GM12878 (cell line): ENCODE measurements at places on chromosomes 2 and 18. TPM values are rescaled to one million over a fixed set of nuclear protein-coding genes. Genes with fewer than 3 reads are reported as not detected.
A peak's percentile ranks its signal among the peaks of the same experiment; 100 is the strongest.

- H3K36me3 ChIP-seq: no peaks in the 10 kb centered on the region
- no peak overlapping the region for H3K4me3 ChIP-seq
- H3K4me1 ChIP-seq: no peaks in the 10 kb centered on the region
- H3K27me3 ChIP-seq: no peaks in the 10 kb centered on the region
Observed at GRCh38 chr18:46555213-46555612, 101.8 kb downstream of the LOXHD1 start.

GRCh38 chr2:17752892-17753802, 463 bp downstream of the SMC6 start:
- peak overlapping the region; percentile 91 for H3K4me3 ChIP-seq
- DNase-seq: no peak
- no peaks in the 10 kb centered on the region for H3K27me3 ChIP-seq
- no peaks in the 10 kb centered on the region for H3K36me3 ChIP-seq

Gene SLC5A7
- not detected in 2 replicates for total RNA-seq

Gene ASB3
- 16.4 and 19.1 TPM in 2 replicates for total RNA-seq

GRCh38 chr2:234626566-234627130, 129.8 kb upstream of the ARL4C start:
- H3K36me3 ChIP-seq: no peaks in the 10 kb centered on the region
- H3K4me1 ChIP-seq: no peaks in the 10 kb centered on the region
- H3K4me3 ChIP-seq: no peak overlapping the region
- H3K27ac ChIP-seq: no peak overlapping the region

DNA sequence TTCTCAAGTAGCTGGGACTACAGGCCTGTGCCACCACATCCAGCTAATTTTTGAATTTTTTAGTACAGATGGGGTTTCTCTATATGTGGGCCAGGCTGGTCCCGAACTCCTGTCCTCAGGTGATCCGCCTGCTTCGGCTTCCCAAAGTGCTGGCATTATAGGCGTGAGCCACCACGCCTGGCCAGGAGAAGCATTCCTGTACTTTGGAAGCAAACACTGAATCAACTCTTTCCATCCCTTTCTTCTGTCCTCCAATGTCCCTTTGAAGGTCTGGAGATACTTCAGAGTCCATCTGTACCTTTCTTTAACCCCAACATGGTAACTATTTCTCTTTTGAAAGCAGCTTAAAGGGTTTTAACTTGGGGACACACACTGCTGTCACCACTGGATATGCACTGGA, 23.6 kb upstream of the MAP4K4 start:
- no peak overlapping the region for H3K27ac ChIP-seq
- DNase-seq: no peak
- H3K4me1 ChIP-seq: no peaks in the 10 kb centered on the region
- H3K36me3 ChIP-seq: no peaks in the 10 kb centered on the region

DNA sequence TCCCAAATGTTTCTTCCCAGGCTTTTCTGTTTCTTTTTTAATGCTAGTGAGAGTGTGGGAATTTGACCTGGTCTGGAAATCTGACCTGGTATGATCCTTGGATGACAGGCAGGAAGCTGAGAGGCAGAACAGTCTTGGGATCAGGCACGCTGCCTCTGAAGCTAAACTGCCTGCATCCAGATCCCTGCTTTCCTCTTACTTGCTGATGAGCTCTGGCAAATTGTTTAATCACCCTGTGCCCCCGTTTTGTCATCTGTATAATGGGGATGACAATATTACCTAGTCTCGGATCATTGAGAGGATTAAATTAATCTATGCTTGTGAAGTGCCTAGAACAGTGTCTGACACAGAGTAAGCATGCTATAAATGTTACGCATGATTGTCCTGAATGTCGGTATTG, 3.3 kb downstream of the KLHL23 start:
- no peak overlapping the region; the same call in 1 of the 2 replicates for H3K4me3 ChIP-seq
- H3K4me1 ChIP-seq: peaks cover 8% of the 10 kb centered on the region
- no peak overlapping the region for H3K27ac ChIP-seq
- no peaks in the 10 kb centered on the region for H3K27me3 ChIP-seq
- H3K36me3 ChIP-seq: no peaks in the 10 kb centered on the region; the same call in 1 of the 2 replicates

Gene SERPINB12
- total RNA-seq: not detected in 2 replicates

GRCh38 chr2:173750353-173750801, 214.8 kb downstream of the SP3 start:
- DNase-seq: no peak
- no peak overlapping the region for H3K27ac ChIP-seq
- H3K4me1 ChIP-seq: no peaks in the 10 kb centered on the region
- H3K4me3 ChIP-seq: no peak overlapping the region
- no peaks in the 10 kb centered on the region for H3K27me3 ChIP-seq

- no peak overlapping the region for H3K4me3 ChIP-seq
- H3K27me3 ChIP-seq: no peaks in the 10 kb centered on the region
- no peaks in the 10 kb centered on the region for H3K4me1 ChIP-seq
- no peaks in the 10 kb centered on the region for H3K36me3 ChIP-seq
Observed at GRCh38 chr2:172673056-172673683, 62.5 kb upstream of the RAPGEF4 start.

DNA sequence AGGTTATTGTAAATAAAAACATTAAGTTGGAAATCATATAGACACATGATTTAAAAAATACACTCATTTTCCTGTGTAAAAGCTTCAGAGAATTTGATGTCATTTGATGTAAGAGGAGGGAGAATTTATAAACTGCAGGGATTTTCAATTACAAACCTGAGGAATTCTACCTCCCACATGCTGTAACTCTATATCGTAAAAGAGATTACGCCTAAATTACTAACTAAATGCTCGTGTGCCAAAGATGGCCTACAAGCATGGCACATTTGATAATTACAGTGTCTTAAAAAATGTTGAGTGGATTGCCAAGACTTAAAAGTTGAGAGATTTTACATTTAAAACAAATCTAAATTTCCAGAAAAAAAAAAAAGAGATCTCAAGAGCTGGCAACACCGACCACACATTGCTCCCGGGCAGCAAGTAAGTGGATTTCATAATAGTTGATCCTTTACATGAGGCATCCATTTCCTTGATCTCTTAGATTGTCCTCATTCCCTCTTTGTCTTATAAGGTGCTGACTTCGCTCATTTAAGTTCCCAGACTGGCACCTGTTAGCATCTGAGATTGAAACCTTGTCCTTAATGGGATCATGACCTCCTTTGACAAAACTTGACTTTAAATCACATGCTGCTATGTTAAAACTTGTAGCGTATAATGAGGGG, 840.3 kb upstream of the ZEB2 start:
- no peak for DNase-seq
- H3K36me3 ChIP-seq: no peaks in the 10 kb centered on the region
- no peak overlapping the region for H3K4me3 ChIP-seq
- H3K4me1 ChIP-seq: no peaks in the 10 kb centered on the region
- H3K27ac ChIP-seq: no peak overlapping the region
- no peaks in the 10 kb centered on the region for H3K27me3 ChIP-seq

DNA sequence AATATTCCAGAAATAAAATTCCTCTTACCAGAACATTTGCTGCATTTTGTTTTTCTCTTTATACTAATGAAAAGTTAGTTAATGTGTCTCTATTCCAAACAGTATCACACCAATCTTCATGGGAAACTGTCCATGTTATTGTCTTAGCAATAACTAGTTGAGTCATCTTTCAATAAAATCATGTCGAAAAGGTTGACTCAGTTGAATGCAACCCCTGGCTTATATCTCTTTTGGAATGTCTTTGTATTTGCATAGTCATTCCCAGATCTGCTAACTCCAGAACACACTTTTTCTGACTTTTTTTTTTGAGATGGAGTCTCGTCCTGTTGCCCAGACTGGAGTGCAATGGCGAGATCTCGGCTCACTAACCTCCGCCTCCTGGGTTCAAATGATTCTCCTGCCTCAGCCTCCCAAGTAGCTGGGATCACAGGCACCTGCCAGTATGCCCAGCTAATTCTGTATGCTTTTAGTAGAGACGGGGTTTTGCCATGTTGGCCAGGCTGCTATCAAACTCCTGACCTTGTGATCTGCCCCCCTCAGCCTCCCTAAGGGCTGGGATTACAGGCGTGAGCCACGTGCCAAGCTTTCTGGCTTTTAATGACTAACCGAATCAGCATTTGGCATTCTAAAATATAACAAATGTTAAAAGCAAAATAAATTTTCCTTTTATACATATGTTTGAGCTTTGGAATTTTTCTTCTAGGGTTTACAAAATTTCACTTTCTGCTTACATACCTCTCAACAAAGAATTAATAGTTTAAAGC, 133.2 kb upstream of the GULP1 start:
- H3K4me3 ChIP-seq: no peak overlapping the region
- no peak for DNase-seq
- H3K4me1 ChIP-seq: no peaks in the 10 kb centered on the region
- H3K36me3 ChIP-seq: no peaks in the 10 kb centered on the region
- no peaks in the 10 kb centered on the region for H3K27me3 ChIP-seq
- no peak overlapping the region for H3K27ac ChIP-seq

GRCh38 chr2:211103989-211104388, 547.6 kb downstream of the CPS1 start:
- H3K27me3 ChIP-seq: no peaks in the 10 kb centered on the region
- H3K36me3 ChIP-seq: no peaks in the 10 kb centered on the region
- no peaks in the 10 kb centered on the region for H3K4me1 ChIP-seq
- no peak overlapping the region for H3K27ac ChIP-seq

- H3K4me1 ChIP-seq: no peaks in the 10 kb centered on the region
- no peaks in the 10 kb centered on the region for H3K36me3 ChIP-seq
- H3K4me3 ChIP-seq: no peak overlapping the region
- no peaks in the 10 kb centered on the region for H3K27me3 ChIP-seq
Observed at GRCh38 chr2:64516651-64517510, 7.2 kb upstream of the AFTPH start.

DNA sequence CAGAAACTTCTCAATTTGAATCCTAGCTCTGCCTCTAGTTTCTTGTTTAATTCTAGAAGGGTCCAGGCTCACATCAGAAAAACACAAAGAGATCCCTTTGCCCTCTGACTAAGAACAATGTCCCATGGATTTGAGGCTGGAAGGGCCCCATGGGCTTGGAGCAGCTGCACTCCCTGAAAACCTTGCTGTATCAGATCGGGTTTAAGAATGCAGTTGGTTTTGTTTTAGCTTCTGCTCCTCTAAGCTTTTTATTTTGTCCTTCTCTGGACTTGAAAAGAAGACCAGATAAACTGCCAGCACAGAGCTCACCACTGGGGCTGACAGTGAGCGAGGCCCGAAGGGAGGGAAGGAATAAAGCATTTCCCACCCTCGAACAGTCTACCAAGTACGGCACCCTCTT, 69.2 kb upstream of the WIPF1 start:
- no peaks in the 10 kb centered on the region for H3K36me3 ChIP-seq
- H3K4me1 ChIP-seq: peaks cover 4% of the 10 kb centered on the region
- no peak overlapping the region for H3K27ac ChIP-seq
- no peaks in the 10 kb centered on the region; the same call in 1 of the 2 replicates for H3K27me3 ChIP-seq
- no peak overlapping the region for H3K4me3 ChIP-seq

GRCh38 chr2:72883356-72883962, 3.7 kb upstream of the SPR start:
- no peak for DNase-seq
- peaks cover 2% of the 10 kb centered on the region; the same call in 1 of the 2 replicates for H3K27me3 ChIP-seq
- H3K27ac ChIP-seq: no peak overlapping the region

Gene PSTPIP2
- 21.2 and 23.5 TPM in 2 replicates for total RNA-seq

Gene GORASP2
- total RNA-seq: 94.8 and 94.9 TPM in 2 replicates

Gene HES6
- total RNA-seq: 1.7 and 1.8 TPM in 2 replicates

Gene WNT6
- 0.44 TPM in 1 of 2 replicates, not detected in the other for total RNA-seq

- no peaks in the 10 kb centered on the region for H3K27me3 ChIP-seq
- H3K4me3 ChIP-seq: no peak overlapping the region
- no peak for DNase-seq
- no peaks in the 10 kb centered on the region for H3K36me3 ChIP-seq
- H3K27ac ChIP-seq: no peak overlapping the region
- no peaks in the 10 kb centered on the region for H3K4me1 ChIP-seq
Observed at GRCh38 chr18:64710105-64710861, 561.4 kb upstream of the LINC00305 start.

GRCh38 chr2:162475661-162476060, 131.7 kb downstream of the GCA start:
- H3K36me3 ChIP-seq: no peaks in the 10 kb centered on the region
- no peak for DNase-seq
- H3K4me1 ChIP-seq: no peaks in the 10 kb centered on the region
- no peak overlapping the region for H3K4me3 ChIP-seq
- H3K27ac ChIP-seq: no peak overlapping the region

Gene SCN3A
- 0.05 and 0.21 TPM in 2 replicates for total RNA-seq

DNA sequence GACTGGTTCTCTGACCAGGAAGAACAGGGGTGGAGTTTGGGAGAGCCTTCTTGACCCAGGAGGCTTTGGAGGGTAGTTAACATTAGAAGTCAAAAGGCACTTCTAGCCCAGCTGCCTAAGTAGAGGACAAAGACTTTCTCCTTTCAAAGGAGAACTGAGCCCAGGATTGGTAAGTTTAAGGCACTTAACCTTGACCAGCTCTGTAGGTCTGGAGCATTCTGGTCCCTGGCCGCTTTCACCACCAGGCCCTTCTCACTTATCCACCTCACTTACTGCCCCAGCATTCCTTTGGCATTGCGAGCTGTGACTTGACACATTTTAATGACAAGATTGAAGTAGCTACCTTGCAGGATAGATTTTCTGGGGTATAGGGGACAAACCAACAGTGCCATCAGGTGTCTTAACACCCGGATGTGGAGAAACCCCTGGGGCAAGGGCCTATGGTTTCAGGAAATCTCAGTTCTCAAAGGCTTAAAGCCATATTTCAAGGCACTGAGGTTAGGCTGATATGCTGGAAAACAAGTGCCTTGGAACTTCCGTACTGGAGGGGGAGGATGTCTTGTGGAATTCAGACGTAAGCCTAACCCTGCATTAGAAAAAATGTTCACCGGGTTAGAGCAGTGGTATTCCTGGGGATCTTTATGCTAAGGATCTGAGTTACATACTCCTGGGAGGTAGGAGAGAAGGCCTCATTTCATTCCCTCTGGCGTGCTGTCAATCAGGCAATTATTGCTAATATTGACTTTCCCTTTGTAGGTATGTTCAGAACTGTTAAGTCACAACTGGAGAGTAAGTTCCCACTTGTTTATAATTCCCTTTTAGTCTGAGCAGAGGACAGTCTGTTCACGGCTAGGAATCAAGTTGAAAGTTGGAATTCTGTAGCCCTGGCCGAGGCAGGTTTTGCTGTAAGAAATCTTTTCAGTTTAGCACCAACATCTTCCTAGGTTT, 4.3 kb downstream of the C2orf68 start:
- H3K4me1 ChIP-seq: no peaks in the 10 kb centered on the region
- no peaks in the 10 kb centered on the region for H3K27me3 ChIP-seq
- H3K36me3 ChIP-seq: peaks cover 3% of the 10 kb centered on the region
- DNase-seq: no peak

Gene ZFP36L2
- total RNA-seq: 58.0 and 64.9 TPM in 2 replicates

DNA sequence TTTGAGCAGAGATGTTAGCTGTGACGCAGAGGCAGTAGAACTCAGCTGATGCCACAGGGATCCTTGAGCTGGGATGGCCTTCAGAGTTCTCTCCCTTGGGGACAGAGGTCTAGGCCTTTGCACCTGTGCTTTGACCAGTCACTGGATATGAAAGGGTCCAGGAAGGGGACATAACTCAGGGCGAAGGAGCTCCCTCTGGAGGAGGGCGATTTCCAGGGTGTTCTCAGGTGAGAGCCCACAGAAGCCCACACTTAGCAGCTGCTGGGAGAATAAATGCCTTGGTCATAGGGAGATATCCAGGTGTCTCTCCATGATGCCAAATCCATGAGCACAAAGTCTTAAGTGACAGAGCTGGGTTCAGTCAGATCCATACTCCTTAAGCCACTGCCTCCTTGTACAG, 369.2 kb downstream of the NYAP2 start:
- H3K27ac ChIP-seq: no peak overlapping the region
- no peaks in the 10 kb centered on the region; the same call in 1 of the 2 replicates for H3K27me3 ChIP-seq
- DNase-seq: no peak

GRCh38 chr18:56721491-56721890, 70.3 kb downstream of the WDR7 start:
- no peak for DNase-seq
- no peaks in the 10 kb centered on the region for H3K36me3 ChIP-seq
- H3K4me1 ChIP-seq: peaks cover 2% of the 10 kb centered on the region; the same call in 1 of the 2 replicates
- no peak overlapping the region for H3K27ac ChIP-seq
- H3K4me3 ChIP-seq: no peak overlapping the region
